ENCODE measurements at places on chromosomes 3 and 15. TPM values are rescaled to one million over a fixed set of nuclear protein-coding genes. Genes with fewer than 3 reads are reported as not detected.

FGF12 gene
- 0.08 TPM for total RNA-seq

ST3GAL6 gene
- 2.3 TPM for total RNA-seq

GOLGA6A gene
- total RNA-seq = not detected

STAC gene
- total RNA-seq = 2.1 TPM

LIPH gene
- total RNA-seq = 0.36 TPM

All from fibroblast of the aortic adventitia (primary cell).